ENCODE measurements at places on chromosomes 7 and 10. TPM values are rescaled to one million over a fixed set of nuclear protein-coding genes. Genes with fewer than 3 reads are reported as not detected.

The PLXNA4 gene
- total RNA-seq: 1.9 TPM

The TMEM26 gene
- 9.1 TPM for total RNA-seq

The FIGNL1 gene
- 17.8 TPM for total RNA-seq

The NRG3 gene
- total RNA-seq: 0.04 TPM

The MAGI2 gene
- total RNA-seq: 6.0 TPM

Data from muscle of leg (tissue), 16 donors.